ENCODE measurements at places on chromosomes 2 and 18.

- DNase-seq = no peak
These were observed 754.9 kb downstream of the SATB2 start for GRCh38 chr2:198702796-198703195.

DNA sequence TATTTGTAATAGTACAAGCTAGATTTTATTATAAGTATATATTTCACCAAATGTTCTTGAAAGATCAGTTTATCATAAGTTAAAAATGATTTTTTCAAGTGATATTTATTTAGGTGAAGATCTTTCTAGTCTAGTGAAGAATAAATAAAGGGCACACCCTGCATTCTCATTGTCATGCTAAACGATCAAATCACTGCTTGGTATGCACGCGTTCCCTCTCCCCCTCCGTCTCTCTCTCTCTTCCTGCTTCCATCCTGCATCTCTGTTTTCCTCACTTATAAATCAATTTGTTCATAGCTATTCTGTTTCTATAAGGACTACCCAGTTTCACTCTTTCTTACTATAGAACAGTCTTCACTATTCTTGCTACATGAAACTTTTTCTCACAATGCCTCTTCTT is 1067.4 kb downstream of the LRP1B start:
- no peak for DNase-seq

DNA sequence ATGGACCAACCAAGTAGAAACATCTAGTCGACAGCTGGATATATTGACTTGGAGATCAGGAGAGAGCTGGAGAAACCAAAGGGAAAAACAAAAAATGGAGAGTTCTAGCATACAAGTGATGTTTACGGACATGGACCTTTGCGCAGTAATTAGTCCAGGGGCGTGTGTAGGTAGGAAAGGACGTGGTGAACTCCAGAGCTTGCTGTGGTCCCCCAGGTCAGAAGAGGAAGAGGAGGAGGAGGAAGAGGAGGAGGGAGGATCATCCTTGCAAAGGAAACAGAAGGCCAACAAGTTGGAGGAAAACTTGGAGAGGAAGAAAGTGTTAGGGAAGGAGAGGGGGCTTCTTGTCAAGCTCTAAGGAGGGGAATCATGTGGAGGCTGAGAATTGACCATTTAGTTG is 17.5 kb downstream of the TRAF3IP1 start:
- no peak for DNase-seq

DNA sequence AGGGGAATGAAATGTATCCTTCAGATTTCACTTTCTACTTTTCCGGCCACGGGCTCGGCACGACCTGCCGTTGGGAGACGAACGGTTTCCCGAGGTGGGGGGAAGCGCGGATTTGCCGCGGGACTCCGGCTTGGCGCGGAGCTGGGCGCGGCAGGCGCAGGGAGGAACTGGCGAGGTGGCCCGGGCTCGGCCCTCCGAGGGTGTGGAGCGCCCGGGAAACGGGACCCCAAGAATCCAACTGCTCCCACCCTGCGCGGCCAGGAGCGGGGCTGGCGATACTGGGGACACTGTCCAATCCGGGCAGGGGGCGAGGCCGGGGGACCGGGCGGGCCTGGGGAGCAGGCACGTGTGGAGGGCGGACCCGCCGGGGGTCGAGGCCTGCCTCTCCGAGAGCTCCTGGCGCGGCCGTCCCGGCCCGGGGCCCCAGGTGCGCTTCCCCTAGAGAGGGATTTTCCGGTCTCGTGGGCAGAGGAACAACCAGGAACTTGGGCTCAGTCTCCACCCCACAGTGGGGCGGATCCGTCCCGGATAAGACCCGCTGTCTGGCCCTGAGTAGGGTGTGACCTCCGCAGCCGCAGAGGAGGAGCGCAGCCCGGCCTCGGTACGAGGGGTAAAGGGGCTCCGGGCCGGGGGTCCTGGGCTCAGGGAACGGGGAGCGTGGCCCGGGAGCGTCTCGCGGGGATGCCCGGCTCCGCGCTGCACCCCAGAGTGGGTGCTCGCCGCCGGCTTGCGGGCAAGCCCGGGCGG is at the start of gene ANXA4:
Gene ANXA4 (plus strand): TSS at position 560 of the 747 bp plus-strand sequence. CDS start 39,432 bp downstream, outside the sequence.
- DNase-seq = peak; percentile 66

- no peak for DNase-seq
These were observed 209.6 kb downstream of the HDAC4 start for GRCh38 chr2:239190921-239191885.

- DNase-seq = no peak
These were observed 179.5 kb downstream of the EN1 start for GRCh38 chr2:118667964-118668363.

DNA sequence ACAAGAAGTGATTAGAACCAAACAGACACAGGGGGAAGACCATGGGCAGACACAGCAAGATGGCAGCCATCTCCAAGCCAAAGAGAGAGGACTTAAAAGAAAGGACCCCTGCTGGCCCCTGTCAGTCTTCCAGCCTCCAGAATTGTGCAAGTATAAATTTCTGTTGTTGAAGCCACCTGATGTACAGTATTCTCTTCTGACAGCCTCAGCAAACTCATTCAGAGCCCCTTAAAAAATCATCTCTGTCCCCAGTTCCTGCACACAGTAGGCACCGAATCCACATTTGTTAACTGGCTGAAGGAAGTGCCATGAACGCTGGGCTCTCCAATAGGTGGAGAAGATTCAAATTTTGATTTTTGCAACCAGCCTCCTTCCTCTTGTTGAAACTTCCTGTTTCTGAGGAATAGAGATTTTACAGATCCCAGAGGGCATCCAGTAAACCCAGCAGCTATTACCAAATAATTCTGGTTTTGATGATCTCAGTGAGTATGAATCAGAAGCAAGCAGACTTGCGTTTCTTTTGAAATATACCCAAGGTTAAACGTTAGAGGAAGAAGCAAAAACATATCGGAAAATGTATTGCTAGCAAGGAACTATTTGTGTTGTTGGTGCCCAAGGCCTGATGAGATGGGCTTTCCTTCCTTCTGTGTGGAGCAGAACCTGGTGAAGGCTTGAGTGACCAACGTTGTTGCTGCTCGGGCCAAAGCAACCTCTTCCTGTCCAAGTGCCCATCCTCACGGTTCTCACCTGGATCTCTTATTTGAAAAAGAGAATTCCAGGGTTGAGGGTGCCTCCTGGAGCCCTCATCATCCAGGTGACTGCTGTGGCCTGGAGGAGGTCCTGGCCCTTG is 47.7 kb upstream of the PLB1 start:
- DNase-seq = peak; percentile 46

DNA sequence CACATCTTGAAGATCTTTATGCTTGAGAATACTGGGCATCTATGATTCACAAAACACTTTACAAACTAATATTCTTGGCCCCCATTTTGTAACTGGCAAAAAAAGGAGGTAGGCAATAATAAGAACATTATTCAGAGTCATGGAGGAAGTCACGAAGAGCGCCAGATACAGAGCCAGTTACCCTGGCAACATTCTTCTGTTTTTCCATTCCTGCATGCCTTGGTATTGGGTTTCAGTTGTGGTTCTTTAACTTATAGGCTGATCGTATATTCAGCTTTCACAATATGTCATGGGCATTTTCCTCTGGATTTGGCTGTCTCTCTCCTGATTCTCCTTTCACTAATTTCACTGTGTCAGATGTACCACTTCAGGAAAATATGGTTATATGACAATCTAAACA is 234.7 kb downstream of the HRH4 start:
- no peak for DNase-seq

All from CD4-positive, alpha-beta T cell treated with Interferon alpha-2 for 1 hour (primary cell).